ENCODE measurements at places on chromosomes 6 and 20.

DNA sequence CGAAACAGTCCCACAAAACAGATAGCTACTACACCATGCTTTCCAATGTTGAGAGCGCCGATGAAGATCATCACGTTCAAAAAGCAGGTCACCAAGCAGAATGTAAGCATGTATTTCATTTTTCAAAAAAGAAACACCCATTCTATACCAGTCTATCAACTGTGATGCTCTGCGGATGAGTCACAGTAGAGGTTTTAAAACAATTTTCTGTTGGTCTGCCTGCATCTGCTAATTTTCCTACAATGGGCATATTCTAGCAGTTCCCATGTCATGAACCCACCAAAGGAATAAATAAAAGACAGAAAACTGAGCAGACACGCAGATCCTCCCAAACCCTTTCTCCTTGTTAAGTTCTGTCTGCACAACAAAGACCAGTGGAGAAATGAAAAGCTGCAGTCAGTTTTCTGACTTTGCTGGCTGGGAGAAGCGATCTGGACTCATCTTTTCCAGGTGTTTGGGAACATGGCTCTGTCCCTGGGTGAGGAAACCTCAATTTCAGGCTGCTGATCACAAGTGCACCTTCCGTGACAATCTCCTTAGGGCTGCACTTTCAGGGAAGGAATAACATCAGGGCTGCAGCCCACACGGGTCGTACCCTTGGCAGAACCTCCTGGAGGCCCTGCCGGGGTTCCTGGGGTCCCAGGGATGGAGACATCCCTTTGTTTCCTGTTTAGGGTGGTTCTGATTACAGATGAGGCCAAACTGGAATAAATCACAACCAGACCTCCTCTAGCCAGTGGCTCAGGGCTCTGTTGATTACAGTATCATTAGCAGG lies 200.1 kb downstream of the BMP7 start:
- DNase-seq = no peak

DNA sequence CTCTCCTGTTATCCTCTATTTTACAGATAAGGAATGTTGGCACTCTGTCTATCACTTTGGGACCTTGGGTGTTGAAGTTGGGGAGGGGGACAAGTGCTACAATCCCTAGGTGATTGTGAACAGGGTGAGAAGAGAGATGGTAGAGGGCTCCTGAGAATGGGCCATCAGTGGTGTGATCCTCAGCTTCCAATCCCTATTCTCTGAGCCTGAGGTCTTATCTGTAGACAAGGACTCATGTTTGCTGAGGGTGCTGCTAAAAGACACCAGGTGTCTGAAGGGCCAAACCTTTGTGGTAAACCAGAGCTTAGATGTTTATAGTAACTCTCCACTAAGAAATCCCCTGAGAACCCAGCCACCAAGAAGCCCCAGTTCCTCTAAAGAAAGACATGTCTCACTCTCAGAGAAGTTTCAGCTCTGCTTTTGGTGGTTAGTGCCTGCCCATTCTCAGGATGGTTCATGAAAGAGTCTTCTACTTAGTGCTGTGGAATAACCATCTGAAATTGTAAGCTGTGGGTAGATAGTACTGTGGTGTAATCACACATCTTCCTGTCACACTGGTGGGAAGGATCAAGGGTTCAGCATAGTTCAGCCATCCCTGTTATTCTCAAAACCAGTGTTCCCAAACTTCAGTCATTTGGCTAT lies 58.2 kb upstream of the IL20RA start:
- DNase-seq = no peak

DNA sequence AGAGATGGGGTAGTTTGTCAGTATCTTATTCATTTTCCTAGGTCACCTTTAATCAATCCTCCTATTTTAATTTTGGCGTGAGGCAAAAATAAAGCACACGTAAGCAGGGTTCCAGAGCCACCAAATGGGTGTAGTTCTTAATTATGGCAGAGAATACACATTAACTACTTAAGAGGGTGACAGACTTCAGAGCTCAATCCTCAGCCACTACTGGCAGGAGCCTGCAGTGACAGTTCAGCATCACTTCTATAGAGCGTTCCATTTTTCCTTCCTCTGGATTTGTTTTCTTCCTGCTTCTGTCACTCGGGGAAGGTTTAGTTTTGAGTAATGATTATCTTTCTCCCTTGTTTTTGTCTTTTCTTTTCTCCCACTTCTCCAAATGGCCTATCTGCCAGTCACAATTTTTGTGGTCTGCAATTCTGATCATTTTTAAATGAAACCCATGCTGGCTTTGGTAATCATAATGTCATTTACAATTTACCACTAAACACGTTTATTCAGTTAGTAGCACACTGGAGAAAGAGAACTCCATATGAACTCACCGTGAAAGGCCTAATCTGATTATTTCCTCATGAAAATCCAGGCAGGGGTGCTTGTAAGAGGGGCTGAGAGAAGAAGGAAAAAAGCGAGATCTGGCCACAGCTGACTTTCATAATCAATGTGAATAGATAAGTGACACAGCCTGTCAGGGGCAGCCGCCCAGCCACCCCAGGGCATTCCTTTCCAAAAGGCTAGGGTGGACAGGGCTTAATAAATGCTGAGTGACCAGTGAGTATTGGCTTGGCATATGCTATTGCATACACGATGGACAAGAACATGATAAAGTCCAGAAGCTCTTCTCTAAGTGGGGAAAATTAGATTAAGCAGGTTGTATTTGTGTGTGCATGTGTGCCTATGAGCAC lies 412.1 kb downstream of the PKHD1 start:
- DNase-seq = no peak

GRCh38 chr20:62413025-62413570 lies 6.0 kb upstream of the CABLES2 start:
- DNase-seq = no peak

DNA sequence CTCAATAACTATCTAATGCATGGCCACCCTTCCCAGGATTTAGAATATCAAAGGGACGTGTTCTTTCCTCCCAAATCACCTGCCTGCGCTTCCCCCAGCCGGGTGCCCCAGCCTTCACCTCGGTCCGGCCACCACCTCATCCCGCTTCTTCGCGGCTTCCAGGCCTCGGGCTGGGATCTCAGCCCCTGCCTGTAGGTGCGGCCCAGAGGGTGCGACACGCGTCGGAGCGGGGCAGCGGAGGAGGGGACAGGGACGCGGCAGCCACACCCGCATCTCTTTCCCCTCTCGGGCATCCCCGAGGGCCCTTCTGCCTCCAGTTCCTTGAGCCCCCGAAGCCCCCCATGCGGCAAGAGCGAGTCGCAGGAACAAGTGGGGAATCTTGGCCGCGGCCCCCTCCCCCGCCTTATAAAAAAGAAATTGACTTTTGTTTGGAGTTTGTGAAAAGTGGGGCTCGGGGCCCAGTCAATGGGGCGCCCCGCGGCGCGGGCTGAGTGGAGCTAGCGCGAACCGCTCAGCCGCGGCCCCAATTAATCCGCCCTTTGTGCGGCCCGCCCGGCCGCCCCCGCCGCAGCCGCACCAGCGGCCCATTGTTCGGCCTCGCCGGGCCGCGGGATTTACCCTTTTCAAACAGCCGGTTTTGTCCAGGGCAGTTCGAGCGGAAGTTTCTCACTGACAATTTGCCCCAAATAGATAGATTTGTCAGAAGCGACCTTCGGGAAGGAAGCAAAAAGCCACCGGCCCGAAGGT lies 8.4 kb upstream of the NR2E1 start:
- no peak for DNase-seq

- no peak for DNase-seq
Measured at GRCh38 chr20:5469111-5469510, 152.4 kb upstream of the PROKR2 start.

- DNase-seq = no peak
Measured at GRCh38 chr6:134984821-134985220, 34.9 kb upstream of the ALDH8A1 start.

GRCh38 chr6:74248966-74249365 lies 553.0 kb downstream of the CD109 start:
- no peak for DNase-seq

- DNase-seq = no peak
Measured at GRCh38 chr6:87465051-87465450, 7.7 kb upstream of the SLC35A1 start.

- DNase-seq = peak; percentile 54
Measured at GRCh38 chr20:542777-543368, 717 bp downstream of the CSNK2A1 start.

- DNase-seq = no peak
Measured at GRCh38 chr6:48973491-48973890, 489.6 kb downstream of the MMUT start.

- no peak for DNase-seq
Measured at GRCh38 chr6:32460528-32460927, 20.8 kb downstream of the HLA-DRA start.

- DNase-seq = no peak
Measured at GRCh38 chr6:80449726-80450125, 343.3 kb downstream of the BCKDHB start.

- DNase-seq = no peak
Measured at GRCh38 chr6:116386581-116387299, 16.0 kb downstream of the DSE start.

- no peak for DNase-seq
Measured at GRCh38 chr6:161496941-161497340, 223.1 kb upstream of the AGPAT4 start.

DNA sequence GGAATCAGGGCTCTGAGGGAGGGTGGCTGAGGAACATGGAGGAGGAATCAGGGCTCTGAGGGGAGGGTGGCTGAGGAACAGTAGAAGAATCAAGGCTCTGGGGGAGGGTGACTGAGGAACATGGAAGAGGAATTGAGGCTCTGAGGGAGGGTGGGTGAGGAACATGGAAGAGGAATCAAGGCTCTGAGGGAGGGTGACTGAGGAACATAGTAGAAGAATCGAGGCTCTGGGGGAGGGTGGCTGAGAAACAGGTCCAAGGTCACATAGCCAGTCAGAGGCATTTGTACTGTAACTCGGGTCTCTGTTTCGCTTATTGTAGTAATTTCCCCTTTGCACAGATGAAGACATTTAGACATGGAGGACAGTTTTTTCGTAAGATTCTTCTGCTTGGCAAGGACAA lies 164.8 kb downstream of the SOBP start:
- DNase-seq = no peak

GRCh38 chr20:3697588-3698305 lies 14.7 kb downstream of the SIGLEC1 start:
- DNase-seq = no peak

DNA sequence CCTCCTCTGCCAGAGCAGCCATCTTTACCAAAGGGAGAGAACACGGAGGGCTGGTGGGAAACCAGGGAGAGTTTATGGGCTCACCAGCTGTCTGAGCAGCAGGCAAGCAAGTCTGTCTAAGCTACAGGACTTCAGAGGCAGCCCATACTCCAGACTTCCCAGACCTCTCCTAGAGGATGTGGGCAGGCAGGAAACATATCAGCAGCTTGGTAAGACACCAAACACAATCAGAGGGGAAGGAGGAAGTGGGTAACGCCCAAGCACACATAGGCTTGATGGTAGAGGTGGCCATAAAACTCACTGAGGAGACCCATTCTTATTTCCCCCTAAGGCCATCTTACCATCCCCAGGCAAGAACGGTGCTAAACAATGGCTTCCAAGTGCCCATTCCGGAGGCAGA lies 143.1 kb upstream of the ARID1B start:
- DNase-seq = no peak

DNA sequence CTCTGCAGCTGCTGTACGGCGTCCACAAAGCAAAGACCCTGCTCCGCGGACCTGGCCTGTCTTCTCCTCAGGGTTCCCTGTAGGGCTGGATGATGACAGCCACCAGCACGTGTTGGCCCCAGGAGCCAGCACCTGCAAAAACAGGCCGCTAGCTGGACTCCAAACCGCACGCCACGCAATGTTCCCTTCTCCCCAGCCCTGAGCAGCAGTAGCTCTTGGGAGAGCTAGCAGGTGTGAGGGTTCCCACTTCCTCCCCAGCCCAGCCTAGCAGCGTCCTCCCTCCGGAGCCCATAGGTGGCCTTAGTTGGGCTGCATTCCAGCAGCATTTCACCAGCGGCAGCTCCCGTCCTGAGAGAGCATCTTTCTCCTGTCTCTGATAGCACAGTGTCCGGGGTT lies 42.3 kb downstream of the DACT2 start:
- no peak for DNase-seq

DNA sequence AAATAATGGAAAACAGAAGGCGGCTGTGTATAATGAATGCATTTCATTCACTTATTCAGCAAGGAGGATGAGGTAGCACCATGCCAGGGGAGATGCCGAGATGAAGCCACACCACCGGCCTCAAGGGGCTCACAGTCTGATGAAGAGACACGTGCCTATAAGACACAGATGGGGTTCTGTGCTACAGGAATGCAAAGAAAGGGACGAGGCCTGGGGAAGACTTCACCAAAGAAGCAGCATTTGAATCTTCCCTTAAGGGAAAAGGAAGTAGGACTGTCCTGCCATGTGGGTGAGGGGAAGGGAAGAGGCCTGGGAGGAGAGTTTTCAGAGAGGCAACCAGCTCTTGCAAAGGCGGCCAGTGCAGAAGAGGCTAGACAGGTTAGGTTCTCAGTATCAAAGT lies 98.9 kb downstream of the PSMG4 start:
- no peak for DNase-seq

- no peak for DNase-seq
Measured at GRCh38 chr6:36791085-36791484, 48.2 kb downstream of the CPNE5 start.

GRCh38 chr20:47272893-47273590 lies 83.5 kb downstream of the ZMYND8 start:
- peak; percentile 54 for DNase-seq

DNA sequence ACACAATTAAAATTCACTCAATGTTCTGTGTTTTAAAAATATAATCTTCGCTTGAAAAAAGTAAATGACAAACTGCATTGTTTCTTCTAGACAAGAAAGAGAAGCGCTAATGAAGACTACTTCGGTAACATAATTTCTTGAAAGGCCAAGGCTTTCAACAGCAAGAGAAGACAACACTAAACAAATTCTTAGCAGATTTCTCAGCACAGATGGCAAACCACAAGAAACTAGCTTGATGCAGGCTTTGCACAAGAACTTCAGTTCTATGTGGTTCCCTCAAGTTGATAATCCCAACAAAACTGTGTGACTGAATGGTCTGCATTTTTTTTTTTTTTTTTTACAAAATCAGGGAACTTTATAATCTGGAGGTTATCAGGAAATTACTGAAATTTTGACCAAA lies 447.4 kb upstream of the NRSN1 start:
- DNase-seq = no peak

Measured in Kasumi-1 (cell line).